ENCODE measurements at places on chromosomes 16 and 17. TPM values are rescaled to one million over a fixed set of nuclear protein-coding genes. Genes with fewer than 3 reads are reported as not detected.
A peak's percentile ranks its signal among the peaks of the same experiment; 100 is the strongest.

DNA sequence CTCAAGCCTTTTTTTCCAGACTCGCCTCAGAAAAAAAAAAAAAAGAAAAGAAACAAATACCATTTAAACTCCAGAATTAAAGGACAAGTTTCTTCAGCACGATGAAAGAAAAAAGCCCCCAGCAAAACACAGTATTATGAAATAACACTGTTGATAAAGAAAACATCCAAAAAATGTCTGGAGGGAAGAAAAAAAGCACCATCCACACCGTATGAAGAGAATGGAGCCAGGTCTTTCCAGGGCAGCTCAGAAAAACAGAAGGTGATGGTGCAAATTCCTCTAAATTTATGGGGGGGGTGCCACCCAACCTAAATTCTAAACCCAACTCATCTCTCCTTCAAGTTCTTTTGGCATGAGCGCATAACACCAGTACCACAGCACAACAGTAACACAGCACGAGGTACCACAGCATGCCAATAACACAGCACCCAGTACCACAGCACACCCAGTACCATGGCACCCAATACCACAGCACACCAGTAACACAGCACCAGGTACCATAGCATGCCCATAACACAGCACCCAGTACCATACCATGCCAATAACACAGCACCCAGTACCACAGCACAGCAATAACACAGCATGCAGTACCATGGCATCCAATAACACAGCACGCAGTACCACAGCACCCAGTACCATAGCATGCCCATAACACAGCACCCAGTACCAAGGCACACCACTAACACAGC lies 19.0 kb downstream of the AXIN1 start:
- no peak overlapping the region for H3K4me3 ChIP-seq
- H3K27ac ChIP-seq = no peak overlapping the region
- H3K4me1 ChIP-seq = peaks cover 4% of the 10 kb centered on the region
- no peaks in the 10 kb centered on the region for H3K36me3 ChIP-seq
- no peaks in the 10 kb centered on the region for H3K27me3 ChIP-seq
- DNase-seq = no peak

DNA sequence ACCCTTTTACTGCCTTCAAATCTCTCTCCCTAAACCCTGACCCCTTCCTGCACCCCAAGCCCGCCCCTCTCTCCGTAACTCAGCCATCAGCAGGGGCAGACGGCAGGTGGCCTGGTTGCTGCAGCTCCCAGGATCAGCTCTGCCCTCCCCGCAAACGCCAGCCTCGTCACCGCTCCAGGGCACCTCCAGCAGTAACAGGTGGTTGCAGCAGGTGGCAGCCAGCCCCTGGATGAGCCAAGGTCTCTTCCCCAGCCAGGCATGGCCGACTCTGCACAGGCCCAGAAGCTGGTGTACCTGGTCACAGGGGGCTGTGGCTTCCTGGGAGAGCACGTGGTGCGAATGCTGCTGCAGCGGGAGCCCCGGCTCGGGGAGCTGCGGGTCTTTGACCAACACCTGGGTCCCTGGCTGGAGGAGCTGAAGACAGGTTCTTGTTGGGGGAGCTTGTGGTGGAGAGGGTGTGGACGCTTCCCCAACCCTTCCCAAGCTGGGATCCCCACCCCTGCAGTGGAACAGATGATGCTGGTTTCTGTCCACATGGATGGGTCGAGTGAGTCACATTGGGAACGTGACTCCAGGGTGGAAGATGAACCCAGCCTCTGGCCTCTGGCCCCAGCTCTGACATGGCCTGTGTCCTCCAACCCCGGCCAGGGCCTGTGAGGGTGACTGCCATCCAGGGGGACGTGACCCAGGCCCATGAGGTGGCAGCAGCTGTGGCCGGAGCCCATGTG lies 558 bp downstream of the HSD3B7 start:
- H3K4me3 ChIP-seq = peak overlapping the region; percentile 58
- peak; percentile 79 for DNase-seq
- no peaks in the 10 kb centered on the region for H3K27me3 ChIP-seq
- H3K27ac ChIP-seq = no peak overlapping the region

GRCh38 chr17:68384471-68384870 lies 72.8 kb downstream of the WIPI1 start:
- no peak overlapping the region for H3K27ac ChIP-seq
- no peaks in the 10 kb centered on the region for H3K27me3 ChIP-seq
- H3K36me3 ChIP-seq = no peaks in the 10 kb centered on the region

DNA sequence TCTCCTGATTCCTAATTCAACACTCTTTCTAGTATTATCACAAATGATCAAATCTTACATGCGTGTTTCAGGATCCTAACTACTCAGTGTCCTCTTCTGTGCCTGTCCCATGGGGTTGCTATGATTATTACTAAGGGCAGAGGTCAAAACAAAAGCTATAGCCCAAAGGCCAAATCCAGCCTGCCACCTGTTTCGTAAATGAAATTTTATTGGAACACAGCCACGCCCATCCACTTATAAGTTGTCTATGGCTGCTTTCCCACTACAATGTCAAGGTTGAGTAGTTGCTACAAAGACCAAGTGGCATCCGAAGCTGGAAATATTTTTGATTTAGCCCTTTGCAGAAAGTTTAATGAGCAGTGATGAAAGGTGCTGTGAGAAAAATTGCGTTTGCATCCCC lies 336.6 kb downstream of the TMEM114 start:
- H3K4me1 ChIP-seq = no peaks in the 10 kb centered on the region
- no peaks in the 10 kb centered on the region for H3K27me3 ChIP-seq
- H3K4me3 ChIP-seq = no peak overlapping the region
- H3K36me3 ChIP-seq = no peaks in the 10 kb centered on the region

- H3K36me3 ChIP-seq = peaks cover under 1% of the 10 kb centered on the region
- DNase-seq = peak; percentile 51
- H3K4me1 ChIP-seq = peaks cover 41% of the 10 kb centered on the region
- peaks cover 57% of the 10 kb centered on the region for H3K27me3 ChIP-seq
- H3K4me3 ChIP-seq = peak overlapping the region; percentile 86
Observed at GRCh38 chr17:57256708-57257112, 387 bp downstream of the MSI2 start.

- no peak for DNase-seq
- no peaks in the 10 kb centered on the region for H3K36me3 ChIP-seq
- no peaks in the 10 kb centered on the region for H3K4me1 ChIP-seq
- no peak overlapping the region for H3K4me3 ChIP-seq
- H3K27ac ChIP-seq = no peak overlapping the region
- H3K27me3 ChIP-seq = no peaks in the 10 kb centered on the region
Observed at GRCh38 chr16:69486272-69486671, 61.9 kb downstream of the CYB5B start.

The CACNA1H gene
- 34.5 TPM for total RNA-seq
